ENCODE measurements at places on chromosomes 11 and 22. TPM values are rescaled to one million over a fixed set of nuclear protein-coding genes. Genes with fewer than 3 reads are reported as not detected.

GRCh38 chr11:102287964-102288724 is 29.1 kb upstream of the BIRC3 start:
- peak; percentile 56 for DNase-seq

GRCh38 chr11:65551572-65552387 is 6.4 kb downstream of the LTBP3 start:
- no peak for DNase-seq

DNA sequence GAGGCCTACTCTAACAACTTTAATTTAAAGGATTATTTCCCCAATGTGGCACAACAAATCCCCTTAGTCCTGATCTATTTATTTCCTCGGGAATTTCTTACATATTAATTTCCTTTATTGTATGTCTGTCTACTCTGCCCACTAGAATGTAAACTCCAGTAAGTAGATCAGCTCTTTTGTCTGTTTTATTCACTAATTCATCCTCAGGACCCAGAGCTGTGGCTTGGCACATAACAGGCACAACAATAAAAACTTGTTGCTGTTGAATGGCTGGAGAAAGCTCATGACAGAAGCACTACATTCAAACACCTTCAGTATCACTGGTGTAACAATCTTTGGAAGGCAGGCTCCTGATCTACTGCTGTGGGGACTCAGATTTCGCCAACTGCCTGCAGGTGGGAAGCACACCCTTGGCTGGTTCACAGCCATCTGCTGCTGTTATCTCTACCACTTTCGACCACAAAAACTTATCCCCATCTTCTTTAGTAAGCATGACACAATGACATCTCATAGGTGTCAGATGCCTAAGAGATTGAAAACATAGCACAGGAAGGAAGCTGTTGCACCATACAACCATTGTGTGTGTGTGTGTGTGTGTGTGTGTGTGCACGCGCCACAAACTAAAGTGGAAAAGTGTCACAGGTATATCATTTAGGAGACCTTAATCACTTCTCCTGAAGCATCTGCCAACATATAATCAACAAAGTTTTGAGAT is 11.9 kb downstream of the HIRA start:
- DNase-seq = peak; percentile 42

GRCh38 chr11:11148104-11148509 is 204.9 kb downstream of the CSNK2A3 start:
- peak; percentile 59 for DNase-seq

- no peak for DNase-seq
These were observed 173.9 kb downstream of the SHANK2 start for GRCh38 chr11:71078482-71078881.

GRCh38 chr11:106409222-106409621 is 331.8 kb downstream of the AASDHPPT start:
- DNase-seq = no peak

ZBTB44 gene
- total RNA-seq = 66.7 TPM

- DNase-seq = no peak
These were observed 171.3 kb downstream of the BLID start for GRCh38 chr11:121944556-121945230.

GRCh38 chr22:29820961-29821290 is 17.1 kb downstream of the ASCC2 start:
- DNase-seq = no peak

DNA sequence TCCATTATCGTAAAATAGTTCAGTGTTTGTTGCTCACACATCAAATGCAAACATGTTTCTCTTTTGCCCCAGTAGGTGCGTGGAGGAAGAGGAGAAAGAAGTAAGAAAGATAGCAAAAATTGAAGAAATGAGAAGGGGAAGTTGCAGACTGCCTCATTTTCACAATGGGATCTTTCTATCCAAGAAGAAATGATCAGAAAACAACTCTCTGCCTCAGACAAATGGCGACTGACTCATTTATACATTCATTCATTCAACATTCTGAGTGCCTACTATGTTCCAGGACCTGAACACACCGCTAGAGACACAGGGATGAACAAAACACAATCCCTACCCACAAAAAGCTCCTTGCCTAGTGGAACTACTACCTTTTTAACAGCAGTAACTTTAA is 367 bp downstream of the HPS5 start:
- DNase-seq = no peak

NCAM1 gene
- total RNA-seq = 421 TPM

- DNase-seq = peak; percentile 56
These were observed 23.7 kb downstream of the RSPH14 start for GRCh38 chr22:23117891-23118646.

FGF19 gene
- 5.2 TPM for total RNA-seq

GRCh38 chr11:34749666-34750659 is 129.1 kb downstream of the EHF start:
- DNase-seq = no peak

KCNA4 gene
- total RNA-seq = 4.6 TPM

GRCh38 chr11:122781378-122782195 is 56.7 kb upstream of the CRTAM start:
- peak; percentile 63 for DNase-seq

OR8D4 gene
- 0.18 TPM for total RNA-seq

DNA sequence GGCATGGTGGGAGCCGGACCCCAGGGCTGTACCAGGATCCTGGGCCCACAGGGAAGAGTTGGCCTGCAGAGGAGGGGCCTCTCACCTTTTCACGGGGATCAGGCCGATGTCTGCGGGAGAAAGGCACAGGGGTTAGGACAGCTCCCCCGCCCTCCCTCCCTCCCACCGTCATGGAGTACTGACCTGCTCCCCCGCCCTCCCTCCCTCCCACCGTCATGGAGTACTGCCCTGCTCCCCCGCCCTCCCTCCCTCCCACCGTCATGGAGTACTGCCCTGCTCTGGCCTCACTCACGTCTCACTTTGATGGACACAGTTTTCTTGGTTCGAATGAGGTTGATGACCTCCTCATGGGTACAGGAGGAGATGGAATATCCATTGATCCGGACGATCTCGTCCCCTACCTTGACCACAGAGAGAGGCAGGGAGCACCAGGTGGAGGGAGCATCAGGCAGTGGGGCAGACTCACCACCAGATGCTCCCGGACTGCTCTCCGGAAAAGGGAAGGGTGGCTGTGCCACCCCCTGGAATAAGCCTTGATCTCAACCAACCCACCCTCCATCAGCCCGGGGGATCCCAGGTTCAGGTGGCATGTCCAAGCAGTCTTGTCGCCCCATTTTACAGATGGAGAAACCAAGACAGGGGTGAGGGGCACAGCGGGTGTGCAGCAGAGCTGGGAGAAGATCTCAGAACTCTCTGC is 17.1 kb downstream of the USH1C start:
- no peak for DNase-seq

TNNT3 gene
- 0.64 TPM for total RNA-seq
